ENCODE measurements at places on chromosomes 5 and 9. TPM values are rescaled to one million over a fixed set of nuclear protein-coding genes. Genes with fewer than 3 reads are reported as not detected.
A peak's percentile ranks its signal among the peaks of the same experiment; 100 is the strongest.

DNA sequence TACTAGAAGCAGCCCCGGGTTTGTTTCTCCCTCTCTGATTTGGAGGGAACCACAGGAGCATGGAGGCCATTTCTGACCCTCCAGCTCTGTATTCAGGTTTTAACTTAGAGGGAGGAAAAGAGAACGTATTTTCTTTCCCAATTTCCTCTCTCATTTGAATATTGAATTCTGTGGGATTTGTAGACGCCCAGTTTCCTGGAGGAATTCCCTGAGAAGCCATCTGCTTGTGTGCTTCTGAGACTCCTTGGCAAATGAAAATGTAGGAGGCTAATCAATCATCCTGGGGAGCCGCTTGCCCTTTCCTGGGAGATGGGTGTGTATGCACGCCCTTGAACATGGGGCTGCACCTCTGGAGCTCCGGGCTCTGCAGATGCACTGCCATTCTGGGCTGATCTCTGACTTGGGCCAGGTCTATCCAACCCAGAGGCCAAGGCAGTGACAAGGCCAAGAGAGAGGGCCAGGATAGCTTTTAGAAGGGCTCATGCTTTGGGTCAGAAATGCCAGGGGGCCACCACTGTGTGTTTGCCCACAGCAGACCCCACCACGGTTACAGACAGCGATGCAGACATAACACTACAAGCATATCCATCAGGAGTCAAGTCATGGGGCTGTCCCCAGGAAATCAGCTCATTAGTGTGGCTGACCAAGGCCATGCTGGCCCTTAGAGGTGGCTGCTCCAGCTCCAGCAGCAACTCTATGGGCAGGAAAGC is 174.5 kb downstream of the C5orf15 start:
- no peak for DNase-seq

GRCh38 chr9:133423216-133423615 is 1.0 kb downstream of the ADAMTS13 start:
- peak; percentile 69 for DNase-seq

DNA sequence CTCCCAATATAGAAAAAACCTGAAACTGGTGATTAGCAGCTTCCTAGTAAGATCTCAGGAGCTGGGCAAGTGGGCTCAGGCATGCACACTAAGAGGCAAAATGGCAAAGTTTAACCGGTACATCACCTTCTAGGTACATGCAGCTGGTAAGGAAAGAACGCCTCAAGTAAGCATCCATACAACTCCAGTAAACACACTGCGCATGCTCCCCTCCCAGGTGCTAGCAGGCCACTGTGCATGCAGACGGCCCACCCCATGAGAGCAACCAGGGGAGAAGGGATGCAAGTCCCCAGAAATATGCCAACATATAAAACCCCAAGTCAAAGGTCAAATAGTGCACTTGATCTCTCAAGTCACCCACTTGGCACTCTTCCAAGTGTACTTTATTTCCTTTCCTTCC is 228.6 kb upstream of the KIF2A start:
- no peak for DNase-seq

DNA sequence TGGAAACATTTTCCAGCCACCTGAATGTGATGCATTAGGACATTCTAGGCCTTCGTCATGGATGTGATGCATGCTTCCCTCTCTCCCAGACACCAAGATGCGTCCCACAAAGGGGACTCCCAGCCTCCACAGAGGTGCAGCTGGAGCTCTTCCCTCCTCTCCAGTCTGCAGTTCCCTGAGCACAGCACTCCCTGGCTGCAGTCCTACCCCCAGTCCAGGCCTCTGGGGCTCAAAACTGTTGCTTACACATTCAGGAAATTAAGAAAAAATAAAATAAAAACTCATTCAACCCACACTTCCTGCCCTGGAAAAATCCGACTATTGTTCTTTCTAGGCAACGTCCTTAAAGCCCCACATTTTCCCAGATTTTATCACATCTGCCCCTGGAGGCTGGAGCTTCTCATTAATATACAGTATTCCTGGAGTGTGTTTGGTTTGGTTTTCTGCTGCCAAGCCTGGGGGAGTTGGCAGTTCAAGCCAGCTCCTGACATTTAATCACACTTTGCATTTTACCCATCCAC is 78.4 kb upstream of the ICE1 start:
- DNase-seq: no peak

GRCh38 chr5:157556615-157557418 is 18.8 kb downstream of the ADAM19 start:
- DNase-seq: no peak

- no peak for DNase-seq
These were observed 11.9 kb downstream of the APBA1 start for GRCh38 chr9:69660304-69660703.

DNA sequence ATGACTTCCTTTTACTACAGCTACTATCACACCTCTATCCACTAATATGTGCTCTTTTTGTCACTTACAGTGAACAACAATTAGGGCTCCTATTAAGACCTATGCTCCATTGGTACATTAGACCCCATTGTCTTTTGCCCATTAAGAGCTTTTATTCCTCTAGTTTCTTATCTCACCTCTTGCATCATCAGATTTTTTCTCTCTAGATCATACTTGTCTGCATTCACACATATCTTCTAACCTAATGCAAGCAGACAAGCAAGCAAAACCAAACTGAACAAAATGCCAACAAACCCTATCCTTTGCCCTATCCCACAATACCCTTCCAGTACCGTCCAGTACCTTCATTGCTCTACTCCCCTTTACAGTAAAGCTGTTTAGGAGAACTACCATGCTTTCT is 10.1 kb upstream of the RBM27 start:
- DNase-seq: peak; percentile 49

DNA sequence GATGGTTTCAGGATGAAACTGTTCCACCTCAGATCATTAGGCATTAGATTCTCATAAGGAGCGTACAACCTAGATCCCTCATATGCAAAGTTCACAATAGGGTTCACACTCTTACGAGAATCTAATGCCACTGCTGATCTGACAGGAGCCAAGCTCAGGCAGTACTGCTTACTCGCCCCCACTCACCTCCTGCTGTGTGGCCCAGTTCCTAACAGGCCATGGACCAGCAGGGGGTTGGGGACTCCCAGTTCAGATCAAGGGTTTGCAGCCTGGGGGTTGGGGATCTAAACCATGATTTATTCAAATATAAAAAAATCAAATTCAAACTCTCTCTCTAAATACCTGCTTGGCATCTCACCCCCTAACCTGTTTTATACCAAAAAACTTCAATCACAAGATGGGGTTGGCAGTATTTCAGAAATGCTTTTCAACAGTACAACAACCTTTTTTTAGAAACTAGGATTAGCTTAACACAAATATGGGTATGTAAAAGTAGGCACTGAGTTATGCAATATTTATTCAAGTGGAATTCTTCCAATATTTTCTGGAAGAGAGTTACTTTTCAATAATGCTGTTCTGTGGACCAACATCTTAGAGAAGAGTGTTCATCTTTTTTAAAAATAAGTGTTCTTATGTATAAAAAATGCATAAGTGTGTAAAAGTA is 30.1 kb upstream of the SLC12A2 start:
- peak; percentile 46 for DNase-seq

DNA sequence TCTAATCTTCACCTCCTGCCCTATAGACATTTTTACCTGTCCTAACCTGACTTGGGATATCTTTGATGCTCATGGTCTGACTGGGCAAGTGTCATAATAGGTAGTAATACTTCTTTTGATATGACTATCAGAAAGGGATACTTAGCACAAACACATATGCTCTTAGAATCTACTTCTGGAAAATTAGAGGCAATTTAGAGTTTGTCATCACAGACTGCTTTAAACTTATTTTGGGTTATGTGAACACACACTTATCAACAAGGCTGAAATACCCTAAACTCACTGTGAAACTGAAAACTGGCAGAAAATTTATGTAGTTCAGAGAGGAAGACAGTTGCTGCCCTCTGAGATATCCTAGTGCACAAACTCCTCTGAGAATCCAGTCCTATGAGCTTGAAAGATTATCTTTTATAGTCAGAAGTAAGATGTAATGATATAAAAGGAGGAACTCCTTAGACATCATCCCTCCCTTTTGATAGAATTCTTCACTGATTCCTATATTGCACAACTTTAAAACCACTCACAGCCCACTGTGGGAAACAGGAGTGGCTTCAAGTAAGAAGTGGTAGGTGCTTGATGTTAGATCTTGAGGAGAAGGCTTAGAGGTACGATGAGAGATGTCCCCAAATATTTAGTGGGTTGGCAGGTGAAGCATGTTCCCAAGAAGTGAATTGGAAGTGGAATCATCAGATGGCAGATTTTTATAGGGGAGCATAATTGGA is 273.3 kb downstream of the MAN2A1 start:
- no peak for DNase-seq

DNA sequence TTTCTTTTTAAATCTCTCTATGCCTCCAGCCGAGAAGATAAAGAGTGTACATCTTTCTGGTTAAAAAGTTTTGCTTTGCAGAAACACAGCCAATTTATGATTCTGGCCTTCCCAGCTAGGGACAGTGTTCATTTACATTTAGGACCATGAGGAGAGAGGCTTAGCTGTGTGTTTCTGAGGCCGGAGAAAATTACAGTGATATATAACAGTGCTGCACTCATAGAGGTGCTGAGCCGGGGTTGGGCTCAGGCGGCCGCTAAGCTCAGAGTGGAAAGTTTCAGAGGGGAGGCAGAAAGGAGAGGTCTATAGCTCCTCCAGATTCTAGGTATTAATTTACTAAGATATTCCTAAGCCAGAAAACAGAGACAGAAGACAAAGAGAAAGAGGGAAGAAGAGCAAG is 37.0 kb upstream of the LCP2 start:
- no peak for DNase-seq

GRCh38 chr5:67047160-67047559 is 149.4 kb downstream of the CD180 start:
- DNase-seq: no peak

DNA sequence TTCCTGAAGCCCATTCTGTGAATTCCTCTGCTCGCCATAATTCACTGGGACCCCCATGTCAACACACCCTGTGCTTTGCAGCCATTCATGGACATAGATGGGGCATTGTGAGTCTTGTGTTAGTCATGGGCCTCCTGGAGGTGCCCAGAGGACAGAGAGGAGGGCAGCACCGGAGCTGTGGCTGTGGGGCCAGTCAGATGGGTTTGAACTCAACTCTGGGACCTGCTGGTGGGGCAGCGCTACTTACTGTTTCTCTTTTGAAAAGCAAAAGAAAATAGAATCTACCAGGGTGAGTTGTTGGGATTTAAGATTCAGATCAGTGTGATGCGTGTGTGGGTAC is 11.3 kb upstream of the EXOC3 start:
- DNase-seq: no peak

- DNase-seq: no peak
These were observed 237.1 kb downstream of the CACNA1B start for GRCh38 chr9:138114501-138115245.

GRCh38 chr9:137077010-137077747 is at the start of gene UAP1L1:
UAP1L1 (plus strand) TSS chr9:137077517; CDS start chr9:137077533, 16 bp downstream.
- peak; percentile 42 for DNase-seq

- DNase-seq: peak; percentile 65
These were observed 17.6 kb downstream of the PDGFRB start for GRCh38 chr5:150137997-150138396.

GRCh38 chr9:107218829-107219485 is 64.1 kb upstream of the RAD23B start:
- no peak for DNase-seq

- no peak for DNase-seq
These were observed 51.5 kb upstream of the MELK start for GRCh38 chr9:36521148-36521547.

DNA sequence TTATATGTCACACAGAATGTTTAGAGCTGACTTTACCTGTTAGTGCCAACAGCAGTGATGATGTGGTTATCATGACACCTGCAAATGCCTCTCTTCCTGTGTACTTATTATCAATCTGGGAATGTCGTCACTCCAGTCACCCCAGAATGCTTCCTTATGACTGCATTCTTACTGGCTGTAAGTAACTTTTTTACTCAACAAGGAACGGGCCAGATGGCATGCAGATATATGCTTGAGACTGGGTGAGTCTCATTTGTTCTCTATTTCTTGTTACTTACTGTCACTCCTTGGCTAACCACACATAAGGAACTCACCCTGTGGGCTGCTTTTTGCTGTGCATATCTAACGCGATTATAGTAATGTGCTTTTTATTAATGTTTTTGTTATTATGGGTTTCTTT is 385.5 kb upstream of the MEF2C start:
- no peak for DNase-seq

GRCh38 chr5:33235824-33236223 is 204.9 kb upstream of the TARS1 start:
- DNase-seq: no peak

DNA sequence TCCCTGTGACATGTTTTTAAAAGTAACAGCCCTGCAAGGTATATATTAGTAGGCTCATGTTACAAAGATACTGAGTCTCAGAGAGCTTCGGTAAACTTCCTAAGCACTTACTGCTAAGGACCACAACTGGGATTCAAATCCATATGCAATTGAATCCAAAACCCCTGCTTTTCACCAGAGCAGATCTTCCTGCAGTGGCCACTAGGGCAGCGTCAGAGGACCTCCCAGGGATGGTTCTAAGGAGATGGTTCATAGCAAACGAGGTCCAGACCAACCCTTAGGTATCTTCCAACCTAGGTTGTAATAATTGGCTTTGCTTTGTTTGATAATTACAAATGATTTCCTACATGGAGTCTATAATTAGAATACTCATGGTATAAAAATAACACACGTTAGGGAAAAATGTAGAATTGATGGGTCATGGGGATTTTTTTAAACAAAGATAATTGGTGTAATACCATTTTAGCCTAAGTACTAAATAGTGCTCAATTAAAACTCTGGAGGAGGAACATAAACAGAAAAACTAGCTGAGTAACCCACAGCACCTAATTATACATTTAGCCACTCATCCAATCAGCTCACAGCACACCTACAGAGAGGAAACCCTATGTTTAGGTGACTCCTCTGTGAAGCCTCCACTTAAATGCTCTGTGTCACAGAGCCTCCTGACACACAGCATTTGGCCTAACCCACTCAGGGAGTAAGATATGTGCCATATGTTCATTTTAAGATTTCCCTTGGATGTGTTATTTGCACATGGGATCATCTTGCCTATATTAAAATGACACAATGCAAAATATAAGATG is 10.0 kb upstream of the CAST start:
- no peak for DNase-seq

- DNase-seq: no peak
These were observed 68.3 kb downstream of the DCP2 start for GRCh38 chr5:113044776-113045465.

- DNase-seq: no peak
These were observed 7.2 kb downstream of the ATP6V0E1 start for GRCh38 chr5:172990776-172991175.

- no peak for DNase-seq
These were observed 18.6 kb upstream of the PITX1 start for GRCh38 chr5:135052511-135053145.

DNA sequence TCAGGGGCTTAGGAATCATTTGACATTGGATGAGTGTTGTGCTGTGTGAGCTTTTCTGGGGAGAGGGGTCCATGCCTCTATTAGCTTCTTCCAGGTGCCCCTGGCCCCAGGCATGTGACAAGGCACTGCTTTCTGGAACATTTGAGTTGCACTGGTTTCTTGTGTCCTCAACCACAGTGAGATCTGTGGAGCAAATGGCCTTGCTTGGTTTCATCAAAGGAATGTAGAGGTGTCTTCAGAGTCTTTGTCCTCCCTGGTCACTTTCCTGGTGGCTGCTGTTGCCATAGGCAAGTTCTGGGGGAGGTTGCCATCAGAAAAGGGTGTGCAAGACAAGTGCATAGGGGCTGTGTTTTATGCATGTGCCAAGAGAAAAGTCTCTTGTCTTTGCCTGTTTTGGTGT is 157.5 kb downstream of the MACROH2A1 start:
- no peak for DNase-seq

Gene PDE6A
- not detected for total RNA-seq

Gene CD180
- total RNA-seq: not detected

Gene CTNNAL1
- 186 TPM for total RNA-seq

Gene FOXD4L6
- not detected for total RNA-seq

Gene SEMA6A
- 0.36 TPM for total RNA-seq

Gene GDF9
- 0.18 TPM for total RNA-seq

Gene SLC46A2
- not detected for total RNA-seq
